ENCODE measurements at places on chromosomes 6 and 20.

GRCh38 chr6:138546733-138547185 lies 47.5 kb upstream of the NHSL1 start:
- no peak for DNase-seq

DNA sequence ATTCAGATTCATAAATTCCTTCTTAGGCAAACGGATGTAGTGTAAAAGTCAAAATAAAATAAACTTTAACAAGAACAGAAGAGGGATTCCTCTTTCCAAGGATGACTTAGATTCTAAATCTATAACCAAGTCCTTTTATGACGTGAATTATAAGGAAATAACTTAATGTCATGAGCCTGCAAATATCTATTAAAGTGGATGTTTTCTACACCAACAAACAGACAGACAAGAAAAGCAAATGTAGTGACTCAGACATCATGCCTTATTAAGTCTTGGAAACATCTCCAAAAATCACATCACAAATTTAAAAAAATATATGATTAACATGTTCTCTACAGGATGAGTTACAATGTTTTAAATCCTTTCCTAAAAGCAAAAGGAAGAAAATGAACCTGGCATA lies 397.1 kb downstream of the ESR1 start:
- no peak for DNase-seq

- DNase-seq = no peak
These were observed 33.7 kb downstream of the PKIG start for GRCh38 chr20:44615876-44616603.

DNA sequence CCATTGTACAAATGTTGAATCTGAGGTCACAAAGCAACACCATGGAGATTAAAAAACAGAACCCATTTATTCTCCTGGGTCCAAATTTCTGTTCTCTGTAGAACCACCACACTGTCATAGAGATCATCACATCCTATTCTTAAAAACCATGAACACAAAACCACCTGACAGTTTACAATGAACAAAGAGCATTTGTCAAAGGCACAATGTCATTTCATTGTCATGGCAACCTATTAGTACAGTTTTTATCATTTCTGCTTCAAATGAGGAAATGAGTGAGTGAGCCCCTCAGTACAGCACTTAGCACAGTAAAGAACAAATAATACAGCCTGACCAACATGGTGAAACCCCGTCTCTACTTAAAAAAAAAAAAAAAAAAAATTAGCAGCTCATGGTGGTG lies 23.1 kb upstream of the LAMP5 start:
- no peak for DNase-seq

DNA sequence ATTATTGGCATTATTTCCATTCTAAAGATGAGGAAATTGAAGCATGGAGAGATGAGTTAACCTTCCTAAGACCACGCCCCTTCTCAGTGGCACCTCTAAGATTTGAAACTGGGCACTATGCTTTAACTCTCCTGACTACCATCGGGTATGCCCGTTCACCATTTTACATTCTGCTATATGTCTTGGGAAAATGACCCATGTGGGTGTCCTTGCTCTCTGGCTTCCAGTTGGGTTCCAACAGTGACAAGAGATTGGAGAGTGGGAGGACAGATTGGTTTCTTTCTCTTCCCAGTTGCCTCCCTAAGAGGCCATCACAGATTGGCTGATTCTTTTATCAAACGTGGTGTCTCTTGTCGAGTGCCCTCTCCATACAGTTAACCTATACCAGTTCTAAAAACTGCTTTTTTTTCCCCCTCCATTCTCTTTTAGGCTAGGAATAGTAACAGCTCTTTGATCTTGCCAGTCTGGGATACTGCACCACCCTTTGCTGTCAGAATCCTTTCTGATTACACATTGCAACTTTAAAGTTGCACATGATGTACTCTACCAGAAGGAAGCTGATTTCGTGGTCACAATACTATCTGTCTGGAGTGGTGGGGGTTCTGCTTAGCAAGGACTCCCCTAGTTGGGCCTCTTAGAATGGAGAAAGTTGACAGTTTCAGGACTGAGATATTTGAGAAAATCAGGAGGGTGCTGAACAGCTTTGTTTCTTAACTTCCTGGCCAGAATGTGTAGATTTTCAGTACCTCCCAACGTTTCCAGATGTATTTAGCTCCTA lies 88.0 kb upstream of the ELOVL5 start:
- DNase-seq = no peak

- no peak for DNase-seq
These were observed 91.8 kb upstream of the TNFAIP3 start for GRCh38 chr6:137775227-137775626.

GRCh38 chr6:129730477-129731165 lies 20.6 kb upstream of the ARHGAP18 start:
- DNase-seq = no peak

DNA sequence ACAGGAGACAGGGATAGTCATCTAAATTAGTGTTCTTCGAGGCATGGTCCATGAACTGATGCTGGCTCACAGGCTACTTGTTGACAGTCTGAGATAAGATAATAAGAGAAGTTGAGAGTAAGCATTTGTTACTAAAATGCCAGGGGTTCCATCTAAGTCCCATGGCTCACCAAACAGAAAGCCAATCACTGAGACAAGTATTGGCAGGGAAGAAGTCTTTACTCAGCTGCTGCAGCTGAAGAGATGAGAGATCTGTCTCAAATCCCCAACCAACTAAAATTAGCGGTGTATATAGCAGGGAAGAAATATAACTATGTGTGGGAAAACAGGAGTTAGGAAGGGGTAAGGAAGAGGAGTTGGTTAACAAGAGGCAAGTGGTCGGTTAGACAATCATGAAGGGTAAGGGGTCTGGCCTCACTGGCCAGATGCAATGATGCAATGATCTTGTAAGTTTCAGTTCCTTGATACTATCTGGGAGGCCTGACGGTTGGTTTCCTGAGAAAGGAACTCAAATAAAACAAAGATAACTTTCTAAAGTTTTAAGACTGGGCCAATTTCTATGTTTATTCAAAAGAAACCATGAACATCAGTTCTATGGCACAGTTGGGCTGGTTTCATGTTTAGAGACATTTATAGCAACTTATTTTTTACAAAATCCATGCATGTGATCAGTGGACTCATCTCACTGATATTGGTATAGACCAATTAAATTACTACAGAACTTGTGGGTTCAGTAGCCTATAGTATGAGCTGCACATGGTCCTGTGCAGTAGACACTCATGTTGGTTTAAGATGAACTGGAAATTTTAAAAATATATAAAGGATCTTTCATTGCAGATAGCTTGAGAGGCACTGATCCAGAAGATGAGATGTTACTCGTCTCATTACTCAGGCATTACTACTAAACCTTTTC lies 9.9 kb upstream of the HEBP2 start:
- no peak for DNase-seq

- DNase-seq = no peak
These were observed 38.2 kb downstream of the NFYA start for GRCh38 chr6:41111017-41111416.

DNA sequence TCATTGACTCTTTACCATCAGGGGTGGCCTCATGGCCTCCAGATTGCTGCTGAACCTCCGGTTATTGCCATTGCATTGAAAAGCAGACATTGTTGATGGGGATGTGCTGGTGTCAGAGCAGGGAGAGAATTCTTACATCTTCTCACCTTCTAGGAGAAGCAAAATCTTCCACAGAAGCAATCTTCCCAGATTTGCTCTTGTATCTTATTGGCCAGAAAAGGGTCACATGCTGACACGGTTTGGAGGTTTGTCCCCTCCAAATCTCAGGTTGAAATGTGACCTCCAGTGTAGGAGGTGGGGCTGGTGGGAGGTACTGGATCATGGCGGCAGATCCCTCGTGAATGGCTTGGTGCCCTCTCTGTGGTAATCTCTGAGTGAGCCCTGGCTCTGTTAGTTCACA lies 10.7 kb downstream of the TP53RK start:
- DNase-seq = no peak

DNA sequence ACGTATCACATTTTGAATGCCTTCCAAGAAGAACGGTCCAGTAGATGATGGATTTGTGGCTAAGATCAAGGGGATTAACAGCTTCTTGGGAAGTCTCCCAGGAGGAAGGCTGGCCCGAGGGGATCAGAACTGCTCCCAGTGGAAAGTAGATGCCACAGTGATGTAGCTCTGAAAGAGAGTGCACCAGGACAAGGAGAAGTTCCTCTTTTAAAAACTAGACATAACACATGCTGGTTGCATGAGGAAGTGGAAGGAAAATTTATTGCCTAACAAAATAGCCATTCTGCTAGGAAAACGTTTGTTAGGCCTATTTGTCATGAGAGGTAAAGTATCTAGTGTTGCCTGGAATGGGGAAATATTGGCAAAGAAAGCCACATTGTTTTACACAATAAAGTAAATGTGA lies 87.8 kb downstream of the CDH26 start:
- DNase-seq = no peak

- DNase-seq = no peak
These were observed 29.9 kb upstream of the TSPYL1 start for GRCh38 chr6:116309657-116310056.

DNA sequence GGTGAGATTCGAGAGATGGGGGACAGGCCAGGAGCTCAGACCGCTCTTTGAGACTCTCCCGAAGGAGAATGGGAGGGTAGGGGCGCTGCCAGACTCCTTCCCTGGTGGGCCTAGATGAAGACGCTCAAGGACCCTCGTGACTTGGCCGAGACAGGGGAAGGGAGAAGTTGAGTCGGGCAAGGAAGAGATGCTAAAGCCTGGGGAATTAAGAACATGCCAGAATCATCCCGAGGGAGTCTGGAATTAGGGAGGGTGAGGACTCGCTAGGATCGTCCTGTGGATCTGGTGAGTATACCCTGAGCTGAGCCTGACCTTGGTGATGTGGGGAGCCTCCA lies 529 bp downstream of the UBE2C start:
- no peak for DNase-seq

DNA sequence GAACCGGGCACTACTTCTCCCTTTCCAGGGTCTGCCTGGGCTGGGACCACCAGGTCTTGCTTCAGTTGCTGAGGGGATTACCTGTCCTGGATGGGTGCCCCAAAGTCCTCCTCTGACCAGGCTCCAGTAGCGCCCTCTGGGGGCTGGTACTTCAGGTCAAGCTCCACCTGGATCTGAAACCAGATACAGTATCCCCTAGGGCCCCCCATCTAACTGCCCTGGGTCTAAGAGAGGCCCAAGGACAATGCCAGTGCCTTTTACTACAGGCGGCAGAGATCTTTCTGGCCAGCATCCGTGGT lies 11.2 kb upstream of the SPAG4 start:
- no peak for DNase-seq

DNA sequence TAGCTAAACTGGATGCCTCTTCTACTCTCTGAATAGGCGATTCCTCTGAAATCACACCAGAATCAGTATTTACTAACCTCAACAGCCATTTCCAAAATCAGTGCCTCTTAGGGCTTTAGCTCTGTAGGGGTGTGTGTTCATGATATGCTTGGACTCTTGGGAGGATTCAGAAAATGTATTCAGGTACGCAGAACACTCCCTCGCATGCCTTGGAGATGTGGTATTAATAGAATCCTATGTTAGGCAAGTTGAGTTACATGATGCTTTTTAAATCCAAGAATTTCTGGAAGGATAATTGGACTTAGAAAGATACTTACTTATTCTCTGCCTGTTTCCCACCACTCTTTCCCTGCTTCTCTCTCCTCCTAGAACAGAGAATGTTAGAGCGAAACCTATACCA lies 31.8 kb upstream of the PBOV1 start:
- no peak for DNase-seq

GRCh38 chr20:56628015-56628872 lies 862 bp upstream of the TFAP2C start:
- DNase-seq = no peak

- no peak for DNase-seq
These were observed 40.0 kb downstream of the PLG start for GRCh38 chr6:160742090-160742489.

DNA sequence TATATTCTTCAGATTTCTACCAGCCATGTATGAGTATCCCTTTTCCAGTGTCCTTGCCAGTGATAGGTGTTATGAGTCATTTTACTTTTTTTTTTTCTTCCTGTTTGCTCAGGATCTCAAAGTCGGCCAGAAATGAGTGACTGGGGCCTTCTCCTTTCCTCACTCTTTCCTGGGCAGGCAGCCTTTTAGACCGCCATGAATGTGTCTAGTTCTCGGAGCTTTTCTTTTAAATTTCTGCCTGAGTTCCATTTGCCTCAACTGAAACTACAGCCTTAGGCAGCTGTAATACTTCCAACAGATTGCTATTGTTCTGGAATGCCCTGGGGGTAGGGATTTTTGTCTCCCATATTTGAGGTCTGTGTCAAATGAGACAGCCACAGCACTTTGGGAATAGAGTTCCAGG lies 83.7 kb downstream of the STXBP5 start:
- no peak for DNase-seq

- no peak for DNase-seq
These were observed 130.1 kb upstream of the NEDD9 start for GRCh38 chr6:11362564-11362963.

GRCh38 chr20:1895674-1896483 lies 672 bp downstream of the SIRPA start:
- no peak for DNase-seq

DNA sequence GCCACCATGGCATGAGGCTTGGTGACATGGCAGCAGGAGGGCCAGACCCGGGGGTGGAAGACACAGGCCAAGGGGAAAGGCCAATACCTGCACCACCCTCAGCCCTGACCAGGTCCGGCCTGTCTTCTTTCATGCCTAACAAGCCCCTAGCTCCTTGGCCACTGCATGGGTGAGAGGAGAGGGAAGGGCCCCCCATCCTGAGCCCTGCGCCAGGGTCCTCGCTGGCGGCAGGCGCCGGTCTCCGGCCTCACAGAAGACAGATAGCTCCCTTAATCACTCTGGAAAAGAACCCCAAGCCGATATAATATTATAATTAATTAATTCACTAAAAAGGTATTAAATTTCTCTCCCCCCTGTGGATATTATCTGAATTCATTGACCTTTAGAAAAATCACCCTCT lies 41.4 kb downstream of the MDFI start:
- no peak for DNase-seq

DNA sequence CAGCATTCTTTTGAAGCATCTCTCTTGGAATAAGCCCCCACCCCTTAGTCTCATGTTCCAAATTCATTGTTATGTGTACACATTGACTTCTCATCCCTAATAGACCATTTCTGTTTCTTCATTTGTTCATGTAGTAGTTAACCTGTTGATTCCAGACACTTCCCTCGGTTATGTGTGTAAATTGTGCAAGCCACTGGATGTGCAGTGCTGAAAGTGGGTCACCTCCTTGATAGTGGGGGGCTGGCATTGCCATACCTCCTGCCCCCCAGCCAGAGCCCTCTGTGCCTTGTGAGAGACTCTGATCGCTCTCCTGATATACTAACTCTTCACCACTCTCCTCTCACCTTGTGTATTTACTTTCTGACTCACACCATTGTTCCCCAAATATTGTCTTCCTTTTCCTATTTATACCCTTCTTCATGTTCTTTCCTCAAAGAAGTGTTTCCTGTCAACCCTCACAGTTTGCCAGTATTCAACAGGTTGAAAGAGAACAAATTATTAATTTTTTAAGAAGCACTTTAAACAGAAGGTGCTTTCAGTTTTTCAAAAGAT lies 59.0 kb downstream of the HIVEP1 start:
- no peak for DNase-seq

DNA sequence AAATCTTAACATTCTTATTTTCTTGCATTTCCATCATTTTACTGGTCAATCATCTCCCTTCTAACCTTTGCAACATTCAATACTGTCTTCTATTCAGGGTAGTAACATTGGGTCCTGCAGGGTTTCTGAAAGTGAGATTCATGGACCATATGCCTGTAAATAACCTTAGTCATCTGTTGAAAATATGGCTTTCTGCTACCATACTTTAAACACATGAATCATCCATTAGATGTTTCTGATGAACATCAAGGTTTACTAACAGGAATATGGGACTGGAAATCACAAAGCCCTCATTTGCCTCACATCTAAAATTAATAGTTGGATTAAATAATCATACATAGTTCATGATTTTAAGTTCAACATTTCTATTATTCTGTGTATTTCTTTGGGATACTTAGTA lies 475.9 kb upstream of the MARCKS start:
- no peak for DNase-seq
